Glomerular endothelial cell (primary cell): ENCODE measurements at places on chromosomes 5 and 9.
A peak's percentile ranks its signal among the peaks of the same experiment; 100 is the strongest.

DNA sequence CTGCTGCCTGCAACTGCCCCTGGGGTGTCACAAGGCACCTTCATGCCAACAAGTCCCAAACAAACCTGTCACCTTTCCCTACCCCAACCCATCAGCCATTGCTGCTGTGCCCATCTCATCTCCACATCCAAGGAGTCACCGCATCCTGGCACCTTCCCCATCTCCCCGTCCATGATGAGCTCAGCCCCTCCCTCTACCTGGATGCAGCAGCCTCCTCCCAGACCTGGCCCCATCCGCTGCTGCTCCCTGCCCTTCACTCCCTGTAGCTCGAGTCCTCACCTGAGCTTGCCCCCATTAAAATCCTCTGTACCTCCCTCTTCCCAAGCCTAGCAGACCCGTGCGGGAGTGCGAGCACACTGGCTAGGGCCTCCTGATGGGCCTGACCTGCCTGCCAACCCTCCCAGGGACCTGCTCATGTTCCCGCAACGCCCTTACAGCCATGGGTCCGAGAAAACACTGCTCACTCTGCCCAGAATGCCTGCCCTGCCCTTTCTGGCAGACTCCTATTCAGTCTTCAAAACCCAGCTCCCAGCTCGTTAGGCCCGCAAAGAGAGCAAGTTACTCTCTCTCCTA lies 110.6 kb downstream of the ADAMTS2 start:
- DNase-seq = no peak

DNA sequence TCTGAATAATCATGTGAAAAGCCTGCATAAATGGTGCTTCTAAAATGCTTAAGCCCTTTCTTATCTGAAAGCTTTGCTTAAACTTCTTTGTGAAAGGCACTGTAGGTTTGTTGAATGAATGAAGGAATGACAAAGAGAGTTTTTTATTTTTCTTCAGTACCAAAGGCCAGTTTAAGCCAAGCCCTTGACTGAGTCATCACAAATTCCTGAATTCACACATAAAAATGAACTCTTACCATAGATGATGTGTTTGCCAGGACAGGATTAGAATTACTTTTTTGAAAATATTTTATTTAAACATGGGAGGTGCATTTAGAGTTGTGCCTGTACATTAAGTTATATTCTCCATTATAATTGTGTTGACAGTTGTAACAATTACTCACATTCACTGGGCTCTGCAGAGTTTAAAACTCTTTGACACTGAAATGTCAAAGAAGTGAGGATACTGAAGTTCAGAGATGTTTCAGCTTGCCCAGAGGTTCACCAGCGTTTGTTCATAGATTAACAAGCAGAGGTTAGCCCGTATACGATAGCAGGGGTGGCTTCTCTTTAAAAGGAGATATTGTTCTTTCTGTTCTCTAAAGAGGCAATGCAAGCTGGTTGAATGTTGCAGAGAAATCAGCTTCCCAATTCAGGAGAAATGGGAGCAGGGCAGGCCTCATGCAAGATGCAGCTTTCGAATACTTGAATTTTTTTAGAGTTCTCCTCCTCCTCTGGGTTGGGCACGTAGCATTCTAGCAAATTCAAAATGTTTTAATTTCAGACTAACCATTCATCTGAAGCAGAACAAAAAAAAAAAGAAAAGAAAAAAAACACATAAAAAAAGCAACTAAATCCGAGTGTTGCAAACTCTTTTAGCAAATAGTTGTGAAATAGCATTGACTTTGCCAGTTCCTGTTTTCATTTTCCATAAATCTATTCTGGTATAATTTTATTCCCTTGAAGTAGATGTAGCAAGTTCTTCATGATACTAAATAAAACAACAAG lies 358.7 kb upstream of the KLF4 start:
- no peak for DNase-seq

DNA sequence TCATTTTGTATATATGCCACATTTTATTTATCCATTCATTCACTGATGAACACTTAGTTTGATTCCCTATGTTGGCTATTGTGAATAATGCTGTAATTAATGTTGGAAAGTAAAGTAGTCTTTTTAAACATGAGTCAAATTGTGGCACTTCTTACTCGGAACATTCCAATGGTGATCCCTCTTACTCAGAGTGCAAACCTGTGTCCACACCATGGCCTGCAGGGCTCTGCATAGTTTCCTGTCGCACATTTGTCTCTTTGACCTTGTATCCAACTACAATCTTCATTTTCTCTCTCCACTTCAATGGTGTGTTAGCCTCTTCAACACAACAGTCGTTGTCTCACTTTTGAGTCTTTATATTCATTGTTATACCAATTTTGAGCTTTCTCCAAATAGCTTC lies 98.1 kb upstream of the PAPPA start:
- no peak for DNase-seq

GRCh38 chr5:150625831-150626746 lies 14.4 kb upstream of the SYNPO start:
- no peak for DNase-seq

DNA sequence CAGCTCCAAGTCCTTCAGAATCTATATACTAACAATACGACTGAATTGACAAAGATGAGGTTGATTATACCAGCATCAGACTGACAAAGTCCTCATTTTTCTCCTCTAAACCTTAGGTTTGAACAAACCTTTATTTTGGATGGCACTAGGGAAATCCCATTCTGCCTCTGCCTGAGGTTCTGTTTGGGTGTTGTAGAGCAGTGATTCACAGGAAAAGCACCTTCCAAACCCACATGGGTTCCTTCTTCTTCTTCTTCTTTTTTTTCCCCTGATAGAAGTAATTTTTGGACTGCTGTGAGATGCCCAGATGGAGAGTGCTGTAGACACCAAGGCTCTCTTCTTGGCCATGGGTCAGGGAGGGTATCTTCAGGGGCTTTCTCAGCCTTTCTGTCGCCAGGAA lies 164.9 kb upstream of the PAPPA start:
- DNase-seq = no peak

DNA sequence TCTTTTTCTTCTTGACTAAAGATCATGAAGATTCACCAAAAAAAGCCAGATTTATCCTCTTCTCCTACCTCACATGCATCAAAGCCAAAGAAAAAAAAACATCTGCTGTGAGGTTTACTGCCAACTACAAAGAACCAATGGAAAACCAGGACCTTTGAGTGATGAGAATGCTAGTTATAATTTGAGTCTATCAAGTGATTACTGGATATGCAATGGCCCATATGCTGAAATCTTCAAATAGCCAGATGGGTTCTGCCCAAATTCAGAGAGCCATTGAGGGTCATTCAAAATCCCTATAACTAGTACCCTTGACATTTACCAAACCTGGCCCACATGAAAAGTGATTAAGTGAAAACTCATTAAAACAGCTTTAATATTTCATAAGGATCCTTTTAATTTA lies 78.4 kb upstream of the ACO1 start:
- DNase-seq = no peak

- no peak for DNase-seq
Observed at GRCh38 chr5:124658867-124659557, 87.4 kb downstream of the ZNF608 start.

DNA sequence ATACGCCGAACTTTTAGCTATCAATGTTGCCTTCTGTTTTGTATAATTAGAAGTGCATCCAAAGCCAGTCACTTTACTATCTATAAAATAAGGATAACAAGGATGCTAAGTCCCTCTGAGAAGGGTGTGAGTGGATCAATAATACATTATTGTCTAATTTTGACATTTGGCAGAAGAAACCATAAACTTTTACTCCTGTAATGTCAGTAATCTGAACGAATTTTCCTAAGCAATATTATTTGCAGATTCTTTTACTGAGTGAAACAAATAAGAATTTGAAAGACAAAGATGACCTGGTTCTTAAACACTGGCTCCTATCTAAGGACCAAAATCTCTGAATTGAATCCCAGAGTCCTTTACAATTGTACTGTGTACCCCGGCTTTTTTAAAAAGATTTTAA lies 126.6 kb upstream of the TMEM161B start:
- DNase-seq = no peak

GRCh38 chr5:147442224-147442623 lies 67.6 kb downstream of the DPYSL3 start:
- DNase-seq = no peak

DNA sequence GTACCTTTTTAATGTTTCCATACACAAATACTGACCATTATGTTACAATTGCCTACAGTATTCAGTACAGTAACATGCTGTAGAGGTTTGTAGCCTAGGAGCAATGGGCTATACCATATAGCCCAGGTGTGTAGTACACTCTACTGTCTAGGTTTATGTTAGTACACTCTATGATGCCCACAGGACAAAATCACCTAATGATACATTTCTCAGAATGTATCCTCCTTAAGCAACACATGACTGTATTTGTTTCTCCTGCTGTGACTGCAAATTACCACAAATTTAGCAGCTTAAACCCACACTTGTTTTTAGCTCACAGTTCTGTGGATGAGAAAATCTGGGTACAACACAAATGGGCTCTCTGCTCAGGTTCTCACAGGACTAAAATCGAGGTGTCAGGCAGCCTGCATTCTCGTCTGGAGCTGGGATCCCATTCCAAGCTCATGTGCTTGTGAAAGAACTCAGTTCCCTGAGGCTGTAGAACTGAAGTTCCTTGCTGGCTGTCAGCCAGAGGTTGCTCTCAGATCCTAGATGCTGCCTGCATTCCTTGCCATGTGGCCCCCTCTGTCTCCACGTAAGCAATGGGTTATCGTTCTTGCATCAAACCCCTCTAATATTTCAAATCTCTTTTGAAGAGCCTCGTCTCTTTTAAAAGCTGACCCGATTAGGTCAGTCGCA lies 38.6 kb upstream of the PIK3R1 start:
- no peak for DNase-seq

- no peak for DNase-seq
Observed at GRCh38 chr5:124790895-124791732, 44.7 kb upstream of the ZNF608 start.

- no peak for DNase-seq
Observed at GRCh38 chr9:123514766-123515165, 158.8 kb downstream of the CRB2 start.

- DNase-seq = peak; percentile 82
Observed at GRCh38 chr5:143008809-143009521, 238.8 kb downstream of the ARHGAP26 start.

GRCh38 chr5:9505225-9505624 lies 40.6 kb downstream of the SEMA5A start:
- DNase-seq = no peak

GRCh38 chr5:171622010-171622409 lies 163.6 kb upstream of the SMIM23 start:
- no peak for DNase-seq

- no peak for DNase-seq
Observed at GRCh38 chr5:1874771-1875220, 7.9 kb downstream of the IRX4 start.

- DNase-seq = no peak
Observed at GRCh38 chr9:135574943-135575342, 13.4 kb downstream of the PAEP start.

DNA sequence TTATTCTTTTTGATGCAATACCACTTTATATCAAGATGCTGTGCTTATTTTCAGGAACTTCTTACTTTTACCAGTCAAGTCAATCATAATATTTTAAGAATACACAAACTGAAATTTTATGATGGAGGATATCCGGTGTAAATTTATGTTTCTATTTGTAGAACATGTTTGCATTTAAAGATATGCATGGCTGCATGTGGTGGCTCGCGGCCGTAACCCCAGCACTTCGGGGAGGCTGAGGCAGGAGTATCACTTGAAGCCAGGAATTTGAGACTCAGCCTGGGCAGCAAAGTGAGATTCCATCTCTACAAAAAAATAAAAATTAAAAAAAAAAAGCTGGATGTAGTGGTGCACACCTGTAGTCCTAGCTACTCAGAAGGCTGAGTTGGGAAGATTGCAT lies 73.5 kb upstream of the ALDH1A1 start:
- no peak for DNase-seq

DNA sequence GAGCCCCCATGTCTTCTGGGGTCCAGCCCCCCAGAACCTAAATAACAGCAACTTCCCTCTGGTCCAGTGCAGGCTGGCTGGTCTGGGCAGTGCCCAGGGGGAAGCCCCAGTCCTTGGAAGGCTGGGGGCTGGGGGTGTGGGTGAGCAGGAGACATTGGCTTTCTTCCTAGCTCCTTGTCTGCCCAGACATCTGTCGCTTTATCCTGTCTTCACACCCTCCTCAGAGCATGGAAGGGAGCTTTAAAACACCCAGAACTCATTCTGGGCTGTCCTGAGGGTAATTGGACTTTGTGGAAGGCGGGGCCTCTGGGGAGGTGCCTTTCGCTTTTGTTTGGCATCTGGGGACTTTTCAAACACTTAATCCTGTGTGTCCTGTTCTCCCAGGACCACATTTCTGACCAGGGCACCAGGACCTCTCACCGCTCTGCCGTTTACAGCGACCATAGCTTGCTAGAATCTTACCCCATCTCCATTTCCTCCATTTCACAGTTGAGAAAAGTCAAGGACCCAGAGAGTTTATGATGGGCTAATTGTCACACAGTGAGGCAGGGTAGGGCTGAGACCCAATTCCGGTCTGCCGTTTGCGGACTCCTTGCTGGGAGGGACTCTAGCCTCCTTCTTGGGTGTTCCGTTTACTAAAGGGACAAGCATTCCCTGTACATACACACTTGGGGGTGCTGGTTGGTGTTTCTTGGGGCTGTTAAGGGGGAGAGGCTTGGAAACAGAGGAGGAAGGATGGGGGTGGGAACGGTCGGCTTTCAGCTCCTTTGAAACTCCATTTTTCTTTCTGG lies 1.1 kb downstream of the GSN start:
- DNase-seq = no peak

- DNase-seq = no peak
Observed at GRCh38 chr9:71479621-71480020, 288.7 kb downstream of the CEMIP2 start.

DNA sequence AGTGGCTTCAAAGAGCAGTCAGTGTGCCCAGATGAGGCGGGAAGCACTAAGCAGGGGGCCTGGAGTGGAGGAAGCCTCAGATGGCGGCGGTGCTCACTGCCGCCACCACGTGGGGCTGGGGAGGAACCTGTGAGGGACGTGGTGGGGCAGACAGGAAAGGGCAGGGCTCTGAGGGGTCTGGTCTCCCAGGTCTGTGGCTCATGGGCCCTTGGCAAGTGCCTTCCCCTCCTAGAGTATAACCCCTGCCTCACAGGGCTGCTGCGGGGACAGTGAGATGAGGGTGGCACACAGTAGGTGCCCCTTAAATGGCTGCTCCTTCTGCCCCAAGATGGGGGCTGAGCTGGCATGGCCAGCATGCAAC lies 26.6 kb downstream of the NR5A1 start:
- no peak for DNase-seq

DNA sequence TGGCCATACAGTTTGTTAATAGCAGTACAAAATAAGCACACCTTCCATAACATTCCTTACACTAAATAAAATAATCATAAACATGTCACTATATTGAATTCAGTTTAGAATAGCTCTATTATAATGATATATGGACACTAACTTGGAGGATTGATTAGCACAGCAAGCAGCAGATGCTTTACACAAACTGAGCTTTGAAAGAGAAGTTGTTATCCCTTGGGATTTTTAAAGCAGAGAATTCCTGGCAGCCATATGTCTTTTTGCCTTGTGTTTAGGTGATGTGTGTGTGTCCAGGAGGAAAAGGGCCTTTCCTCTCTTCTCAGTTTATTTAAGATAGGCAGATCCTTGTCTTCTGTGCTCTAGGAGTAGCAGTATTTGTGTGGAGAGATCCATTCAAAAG lies 232.2 kb upstream of the GRIN3A start:
- no peak for DNase-seq
